ENCODE measurements at places on chromosomes 5 and 9.

DNA sequence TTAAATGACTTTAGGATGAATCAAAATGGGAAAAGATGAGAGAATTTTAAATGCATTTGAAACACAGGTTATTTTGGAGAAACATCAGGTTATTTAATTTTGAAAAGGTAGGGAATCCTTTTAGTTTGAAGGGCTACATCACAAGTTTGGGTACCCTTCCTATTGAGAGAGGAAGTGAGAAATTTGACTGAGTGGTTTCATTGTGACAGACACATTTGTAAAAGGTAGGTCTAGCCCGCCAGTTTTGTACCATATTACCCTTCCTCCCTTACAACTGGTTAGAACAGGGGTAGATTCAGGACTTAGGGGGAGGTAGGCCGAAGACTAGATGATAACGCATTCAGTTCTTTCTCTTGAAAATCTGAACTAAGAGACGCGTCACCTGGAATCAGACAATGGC, 464.2 kb downstream of the EBF1 start:
- DNase-seq, result peak; percentile 6

DNA sequence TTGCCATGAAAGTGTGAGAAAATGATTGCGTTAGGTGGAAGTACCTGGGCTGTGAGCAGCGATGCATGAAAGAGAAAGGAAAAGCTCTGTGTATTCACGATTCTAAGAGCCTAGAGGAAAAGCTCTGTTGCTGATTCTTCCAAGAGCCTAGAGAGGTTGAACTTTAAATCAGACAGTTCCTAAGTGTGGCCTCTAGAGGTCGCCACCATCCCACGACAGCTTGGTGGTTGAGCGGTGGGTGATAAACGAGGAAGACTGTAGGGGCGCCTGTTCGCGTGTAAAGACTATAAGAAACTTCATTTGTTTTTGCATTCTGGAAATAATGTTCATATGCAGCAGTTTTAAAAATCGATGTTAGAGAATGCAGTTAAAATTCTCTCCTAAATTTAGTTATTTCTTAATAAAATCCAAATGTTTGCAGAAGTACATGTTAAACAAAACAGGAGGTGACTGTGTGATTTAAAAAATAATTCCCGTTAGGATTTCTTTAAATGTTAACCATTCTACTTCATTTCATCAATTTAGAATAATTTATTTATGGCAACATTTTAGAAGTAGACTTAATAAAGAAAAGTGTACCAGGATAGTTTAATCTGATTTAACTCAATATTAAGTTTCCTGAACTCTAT, 107.7 kb downstream of the TENT4A start:
- peak; percentile 55 for DNase-seq

DNA sequence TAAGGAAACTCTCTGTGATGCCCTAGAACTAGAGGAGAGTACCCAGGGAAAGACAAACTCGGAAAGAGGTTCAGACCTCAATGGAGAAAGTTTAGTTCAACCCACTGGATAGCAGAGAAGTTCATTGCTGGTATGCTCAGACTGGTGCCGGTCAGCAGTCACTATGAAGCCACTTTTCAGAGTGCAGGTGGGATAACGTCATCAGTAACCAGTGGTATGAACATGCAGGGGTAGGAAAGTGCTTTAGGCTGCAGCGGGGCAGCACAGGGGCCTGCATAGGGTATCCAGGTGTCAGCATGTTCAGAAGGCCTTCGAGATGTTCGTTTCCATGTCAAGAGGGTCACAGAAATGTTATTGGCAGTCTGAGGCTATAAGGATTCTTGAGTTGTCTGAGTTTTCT, 20.8 kb upstream of the ANKRD55 start:
- no peak for DNase-seq

GRCh38 chr9:134618163-134618832, 23.3 kb upstream of the COL5A1 start:
- no peak for DNase-seq

DNA sequence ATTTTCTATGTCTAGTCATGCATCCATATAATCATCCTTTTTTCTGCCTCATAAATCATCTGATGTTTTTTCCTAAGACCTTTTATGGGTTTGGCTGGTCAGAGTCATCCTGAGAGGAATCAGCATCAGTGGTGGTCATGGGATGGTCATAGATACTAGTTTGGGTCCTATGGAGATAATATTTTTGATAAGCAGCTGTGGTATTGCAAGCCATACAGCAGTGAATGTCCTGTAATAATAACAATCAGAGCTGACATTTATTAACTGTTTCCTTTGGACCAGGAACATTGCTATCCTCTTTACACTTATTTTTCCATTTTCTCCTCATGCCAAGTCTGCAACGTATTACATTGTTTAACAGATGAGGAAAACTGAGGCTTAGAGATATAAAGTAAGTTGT, 83.1 kb downstream of the TEX10 start:
- no peak for DNase-seq

- no peak for DNase-seq
Observed at GRCh38 chr5:160237571-160238093, 8.3 kb downstream of the FABP6 start.

GRCh38 chr5:68033029-68033428, 182.5 kb upstream of the PIK3R1 start:
- DNase-seq, result no peak

GRCh38 chr5:66180282-66181155, 36.4 kb downstream of the SREK1 start:
- no peak for DNase-seq

- DNase-seq, result no peak
Observed at GRCh38 chr5:533243-533954, 9.2 kb upstream of the SLC9A3 start.

- DNase-seq, result no peak
Observed at GRCh38 chr5:144177548-144177947, 6.9 kb downstream of the KCTD16 start.

- DNase-seq, result no peak
Observed at GRCh38 chr5:156556666-156557406, 229.9 kb downstream of the SGCD start.

GRCh38 chr5:92409134-92409533, 1026.0 kb upstream of the ARRDC3 start:
- DNase-seq, result no peak

DNA sequence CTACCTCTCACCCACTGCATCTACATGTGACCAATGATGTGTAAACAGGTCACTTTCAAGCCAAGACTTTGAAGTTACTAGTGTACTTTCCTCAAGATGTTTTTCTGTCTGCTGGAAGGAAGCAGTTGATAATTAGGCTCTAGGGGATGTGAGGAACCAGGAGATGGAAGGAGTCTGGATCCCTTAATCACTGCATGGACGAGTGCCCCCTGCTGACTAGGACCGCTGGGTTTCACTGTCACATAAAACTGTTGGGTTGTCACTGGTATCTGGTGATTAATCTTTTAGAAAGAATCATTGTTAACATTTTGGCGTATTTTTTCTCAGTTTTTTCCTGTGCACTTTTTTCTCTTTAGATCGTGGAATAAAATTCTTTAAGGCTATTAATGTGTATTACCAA, 79.5 kb downstream of the SREK1 start:
- DNase-seq, result peak; percentile 24

GRCh38 chr5:181138258-181138657, 7.3 kb upstream of the OR2V1 start:
- no peak for DNase-seq

DNA sequence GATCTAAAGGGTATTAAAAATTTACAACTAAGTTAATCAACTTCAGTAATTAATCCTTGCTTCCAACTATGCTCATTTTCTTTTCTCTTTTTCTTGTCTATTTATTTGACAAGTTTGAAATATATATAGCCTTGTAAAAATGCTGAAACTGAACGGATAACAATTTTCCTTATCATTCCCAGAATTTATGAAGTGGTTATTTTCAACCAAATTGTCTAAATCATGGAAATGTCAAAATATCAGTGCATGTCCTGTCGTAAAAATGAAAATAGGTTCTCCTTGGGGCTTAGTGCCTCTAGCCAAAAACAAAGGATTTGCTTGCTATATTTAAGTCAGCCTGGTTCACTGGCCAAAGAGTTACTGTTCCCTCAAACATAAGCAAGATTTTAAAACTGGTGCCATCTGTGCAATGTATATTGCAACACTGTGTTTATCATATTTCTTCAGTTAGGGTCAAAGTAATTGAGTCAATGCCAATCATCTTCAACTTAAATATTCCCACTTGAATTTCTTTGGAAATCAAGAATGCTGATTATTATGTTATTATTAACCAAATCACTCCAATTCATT, 798.3 kb downstream of the MAT2B start:
- no peak for DNase-seq

- no peak for DNase-seq
Observed at GRCh38 chr5:105947461-105947860, 1723.3 kb downstream of the EFNA5 start.

GRCh38 chr5:68193481-68194036, 22.0 kb upstream of the PIK3R1 start:
- DNase-seq, result no peak

DNA sequence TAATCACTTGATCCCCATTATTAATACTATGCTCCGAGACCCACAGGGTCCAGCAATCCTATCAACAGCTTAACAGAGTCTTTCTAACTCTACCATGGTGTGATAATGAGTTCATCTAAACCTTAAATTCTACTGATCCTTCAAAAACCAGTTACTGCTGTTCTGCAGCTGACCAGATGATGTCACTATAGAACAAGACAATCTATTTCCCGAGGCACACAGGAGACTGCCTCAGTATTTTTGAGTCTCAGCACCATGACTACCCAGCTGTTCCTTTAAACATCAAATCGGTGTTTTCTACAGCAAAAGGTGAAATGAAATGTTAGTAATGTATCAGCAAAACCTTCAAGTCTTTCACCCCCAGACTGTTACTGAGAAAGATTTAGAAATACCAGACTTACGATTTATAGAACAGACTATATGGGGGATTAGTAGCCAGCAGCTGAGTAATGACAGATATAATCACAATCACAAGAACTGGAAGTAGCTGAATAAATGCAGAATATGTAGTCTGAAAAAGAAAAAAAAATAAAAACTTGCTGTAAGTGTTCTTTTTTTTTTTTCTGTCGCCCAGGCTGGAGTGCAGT, 16.9 kb downstream of the DNAJC18 start:
- peak; percentile 77 for DNase-seq

DNA sequence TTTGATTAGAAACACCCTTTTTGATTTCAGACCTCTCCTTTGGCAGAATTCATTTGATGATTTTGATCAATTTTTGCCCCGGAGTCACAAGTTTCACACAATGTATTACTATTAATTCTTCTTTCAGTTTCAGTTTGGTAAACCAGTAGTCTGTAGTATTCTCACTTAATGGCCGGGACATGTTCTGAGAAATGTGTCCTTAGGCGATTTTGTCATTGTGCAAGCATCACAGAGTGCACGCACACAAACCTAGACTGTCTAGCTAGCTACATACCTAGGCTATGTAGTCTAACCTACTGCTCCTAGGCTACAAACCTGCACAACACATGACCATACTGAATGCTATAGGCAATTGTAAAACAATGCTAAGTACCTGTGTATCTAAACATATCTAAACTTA, 662.5 kb downstream of the IRX1 start:
- no peak for DNase-seq

DNA sequence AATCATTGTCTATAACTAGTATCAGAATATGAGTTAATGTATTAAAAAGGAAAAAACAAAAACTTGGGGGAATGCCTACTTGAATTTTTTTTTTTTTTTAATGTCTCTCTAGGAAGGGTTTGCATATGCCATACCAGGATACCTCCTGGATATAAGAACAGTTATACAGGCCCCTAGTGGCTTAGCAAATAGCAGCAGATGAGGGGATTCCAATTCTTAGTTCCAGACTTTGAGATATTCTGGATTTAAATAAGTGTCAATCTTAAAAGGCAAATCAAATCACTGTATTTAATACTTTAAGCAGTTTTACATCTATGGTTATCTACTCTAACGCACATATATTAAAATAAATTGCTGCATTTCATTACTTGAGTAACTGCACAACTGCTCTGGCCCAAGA, 1055.5 kb upstream of the DMAC1 start:
- no peak for DNase-seq

GRCh38 chr5:141989720-141990119, 20.8 kb downstream of the RNF14 start:
- no peak for DNase-seq

- DNase-seq, result no peak
Observed at GRCh38 chr9:6907772-6908381, 150.1 kb downstream of the KDM4C start.

GRCh38 chr5:6405591-6405990, 27.2 kb upstream of the MED10 start:
- no peak for DNase-seq

- no peak for DNase-seq
Observed at GRCh38 chr9:127711831-127712274, 3.6 kb downstream of the PTRH1 start.

GRCh38 chr9:134698111-134698510, 56.5 kb downstream of the COL5A1 start:
- no peak for DNase-seq

GRCh38 chr5:306011-306805, 15.3 kb upstream of the AHRR start:
- no peak for DNase-seq

DNA sequence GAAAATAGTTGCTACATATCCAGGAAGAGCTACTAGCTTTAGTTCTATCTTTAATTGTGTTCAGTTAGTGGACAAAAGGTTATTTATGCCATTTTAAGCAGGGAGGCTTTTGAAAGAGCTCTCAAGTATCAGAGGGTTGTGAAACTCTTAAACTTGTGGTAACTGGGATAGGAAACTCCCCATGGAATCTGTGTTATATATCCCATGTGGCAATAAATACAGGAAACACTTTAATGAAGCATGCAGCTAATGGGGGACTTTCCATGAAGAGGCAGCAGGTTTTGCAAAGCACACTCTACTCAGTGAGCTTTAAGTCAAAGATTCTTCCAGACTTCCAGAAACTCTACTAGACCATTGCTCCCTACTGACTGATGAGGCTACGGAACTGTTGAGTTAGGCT, 805.0 kb upstream of the C9orf72 start:
- no peak for DNase-seq

DNA sequence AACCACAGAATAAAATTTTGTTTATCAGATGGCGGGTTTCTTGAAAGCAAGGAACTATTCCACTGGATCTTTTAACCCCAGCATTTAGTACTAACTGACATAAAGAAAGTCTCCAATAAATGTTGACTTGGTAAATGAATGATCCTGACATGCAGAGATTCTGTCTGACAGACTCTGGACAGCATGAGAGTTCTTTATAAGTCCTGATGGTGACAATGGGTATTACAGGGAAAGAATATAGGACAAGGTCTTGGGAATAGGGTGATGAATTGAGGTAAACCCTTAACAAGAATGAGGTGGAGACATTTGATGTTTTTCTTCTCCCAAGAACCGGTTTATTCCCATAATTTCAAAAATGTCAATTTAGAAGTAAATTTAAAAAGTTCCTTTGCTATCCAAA, 453.9 kb downstream of the TUSC1 start:
- DNase-seq, result no peak

- no peak for DNase-seq
Observed at GRCh38 chr5:4684946-4685345, 455.2 kb upstream of the ADAMTS16 start.

DNA sequence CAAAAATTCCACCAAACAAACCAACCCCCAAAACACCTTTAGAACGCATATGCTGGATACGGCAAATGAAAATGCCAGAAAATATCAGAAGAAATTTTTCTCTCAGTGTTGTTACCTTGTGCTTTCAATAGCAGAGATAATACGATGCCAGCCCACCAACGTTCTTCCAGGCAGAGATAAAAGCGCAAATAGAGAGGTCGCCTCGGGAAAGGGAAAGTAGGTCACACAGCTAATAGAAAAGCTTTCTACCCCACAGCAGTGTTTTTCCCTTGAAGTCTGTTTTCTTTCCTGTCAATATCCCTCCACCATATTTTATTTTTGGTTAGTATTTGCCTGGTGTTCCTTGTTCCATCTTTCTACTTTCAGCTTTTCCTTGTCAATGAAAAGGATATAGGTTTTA, 101.3 kb downstream of the CFAP90 start:
- DNase-seq, result no peak

GRCh38 chr9:4327504-4328191, 27.8 kb upstream of the GLIS3 start:
- no peak for DNase-seq
